HS-5 (cell line): ENCODE measurements at places on chromosomes 13 and 19.

DNA sequence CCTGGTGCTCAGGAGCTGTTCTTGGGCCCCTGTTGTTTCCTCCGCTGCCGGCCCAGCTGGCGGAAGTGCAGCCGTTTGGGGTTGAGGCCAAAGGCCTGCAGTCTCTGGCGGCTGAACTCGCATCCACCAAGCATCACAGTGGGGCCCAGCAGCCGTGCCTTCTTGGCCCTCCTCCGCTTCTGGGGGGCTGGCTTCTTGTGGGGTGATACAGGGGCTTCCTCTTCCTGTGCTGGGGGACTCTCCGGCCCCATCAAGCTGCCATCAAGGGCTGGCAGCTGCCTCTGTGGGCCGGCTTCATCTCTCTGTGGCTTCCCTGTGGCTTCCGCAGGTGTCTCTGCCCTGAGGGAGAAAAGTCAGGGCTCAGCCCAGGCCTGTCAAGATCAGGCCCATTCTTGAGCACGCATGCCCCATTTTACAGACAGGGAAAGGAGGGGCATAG lies 10.3 kb downstream of the ATG4D start:
- DNase-seq, result no peak

GRCh38 chr13:113533161-113533840 lies 42.8 kb upstream of the DCUN1D2 start:
- no peak for DNase-seq

GRCh38 chr13:28229522-28230411 lies 91.4 kb downstream of the PAN3 start:
- no peak for DNase-seq

DNA sequence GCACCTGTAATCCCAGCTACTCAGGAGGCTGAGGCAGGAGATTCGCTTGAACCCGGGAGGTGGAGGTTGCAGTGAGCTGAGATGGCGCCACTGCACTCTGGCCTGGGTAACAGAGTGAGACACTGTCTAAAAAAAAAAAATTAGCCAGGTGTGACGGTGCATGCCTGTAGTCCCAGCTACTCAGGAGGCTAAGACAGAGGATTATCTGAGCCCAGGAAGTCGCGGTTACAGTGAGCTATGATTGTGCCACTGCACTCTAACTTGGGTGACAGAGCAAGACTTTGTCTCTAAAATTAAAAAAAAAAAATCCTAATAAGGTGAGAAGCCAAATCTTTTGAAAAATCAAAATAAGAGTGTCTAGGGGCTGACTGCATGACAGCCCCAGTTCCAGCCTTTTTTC lies 9.7 kb upstream of the CEBPA start:
- no peak for DNase-seq

DNA sequence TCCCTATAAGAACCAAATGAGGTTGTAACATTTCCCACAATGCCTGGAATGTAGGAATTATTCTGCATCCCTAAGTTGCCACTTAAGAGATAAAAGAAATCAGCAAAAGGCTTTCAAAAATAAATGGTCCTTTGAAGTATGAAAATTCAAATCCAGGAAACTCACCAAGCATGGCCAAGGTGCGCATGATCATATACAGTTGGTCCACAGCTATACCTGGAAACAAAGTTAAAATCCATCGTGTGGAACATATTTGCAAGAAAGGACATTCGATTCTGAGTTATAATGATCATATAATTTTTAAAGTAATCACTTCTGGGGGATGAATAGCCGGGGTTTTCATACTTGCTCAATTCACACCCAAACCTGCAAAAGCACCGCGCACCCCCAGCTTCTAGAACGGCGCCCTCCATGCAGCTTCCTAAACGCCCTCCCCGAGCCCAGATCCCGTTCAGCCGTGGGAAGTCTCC lies 525 bp downstream of the CARS2 start:
- DNase-seq, result no peak
